Sigmoid colon (tissue), 7 donors: ENCODE measurements at places on chromosomes 4 and X. TPM values are rescaled to one million over a fixed set of nuclear protein-coding genes. Genes with fewer than 3 reads are reported as not detected.

Gene PWWP3B
- 0.54 TPM for total RNA-seq

DNA sequence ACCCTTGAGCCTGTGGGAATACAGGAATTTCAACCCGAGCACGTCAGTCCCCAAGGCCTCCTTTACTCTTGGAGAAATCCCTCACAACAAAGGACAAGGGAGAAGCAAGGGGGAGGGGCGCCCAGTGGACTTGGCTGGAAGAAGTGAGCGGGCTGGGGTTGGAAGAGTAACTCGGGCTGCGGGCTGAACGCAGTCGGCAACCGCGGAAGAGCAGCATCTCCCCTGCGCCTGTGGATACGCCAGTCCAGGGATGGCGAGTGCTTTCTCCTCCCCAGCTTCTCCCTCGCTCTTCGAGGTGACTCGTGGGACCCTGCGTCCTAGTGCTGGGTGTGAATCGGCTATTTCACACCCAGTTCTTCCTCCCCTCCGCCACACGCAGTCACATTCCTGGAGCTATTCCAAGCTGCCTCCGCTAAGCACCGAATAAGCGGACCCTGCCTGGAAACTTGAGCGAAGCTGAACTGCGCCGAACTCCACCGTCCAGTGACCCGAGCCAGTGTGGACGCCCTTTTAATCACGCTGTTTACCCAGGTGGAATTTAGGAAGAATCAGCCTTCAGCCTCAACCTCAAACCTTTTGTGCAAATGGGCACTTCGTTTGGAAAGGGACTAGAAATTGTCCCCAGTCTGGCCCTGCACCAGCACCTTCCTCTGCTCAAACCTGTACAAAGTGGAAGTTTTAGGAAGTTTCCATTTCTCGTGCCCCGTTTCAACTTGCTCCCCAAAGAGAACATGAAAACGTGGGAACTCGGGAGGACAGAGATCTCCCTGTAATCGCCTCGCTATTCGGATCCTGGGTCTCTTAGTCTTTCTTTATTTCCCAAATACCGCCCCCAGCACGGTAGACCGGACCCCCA is 64.3 kb upstream of the WDR17 start:
- no peaks in the 10 kb centered on the region for H3K27me3 ChIP-seq
- peak overlapping the region; percentile 68 for H3K4me3 ChIP-seq
- no peaks in the 10 kb centered on the region for H3K4me1 ChIP-seq
- H3K36me3 ChIP-seq = no peaks in the 10 kb centered on the region
- H3K27ac ChIP-seq = peak overlapping the region; percentile 85
- peak; percentile 87 for DNase-seq

Gene DACH2
- total RNA-seq = 0.16 TPM

Gene XAGE2
- total RNA-seq = not detected

DNA sequence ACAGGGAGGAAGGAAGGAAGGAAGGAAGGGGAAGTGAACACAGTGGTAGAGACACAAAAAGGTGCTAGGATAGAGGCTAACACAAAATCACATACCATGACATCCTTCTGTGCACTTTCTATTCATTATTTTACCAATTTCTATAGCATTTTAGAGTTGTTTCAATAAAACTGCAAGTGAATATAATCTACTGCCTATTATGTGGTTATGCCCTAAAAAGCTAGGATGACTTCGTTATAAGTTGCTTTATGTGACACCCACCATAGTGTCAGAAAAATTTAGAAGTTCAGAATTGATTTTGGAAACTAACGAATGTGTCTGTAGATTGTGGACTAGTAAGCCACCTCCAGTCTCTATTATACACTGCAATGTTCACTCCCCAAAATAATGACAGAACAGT is 59.4 kb upstream of the EDNRA start:
- no peaks in the 10 kb centered on the region for H3K27me3 ChIP-seq
- no peaks in the 10 kb centered on the region for H3K4me1 ChIP-seq
- DNase-seq = no peak
- H3K36me3 ChIP-seq = no peaks in the 10 kb centered on the region

DNA sequence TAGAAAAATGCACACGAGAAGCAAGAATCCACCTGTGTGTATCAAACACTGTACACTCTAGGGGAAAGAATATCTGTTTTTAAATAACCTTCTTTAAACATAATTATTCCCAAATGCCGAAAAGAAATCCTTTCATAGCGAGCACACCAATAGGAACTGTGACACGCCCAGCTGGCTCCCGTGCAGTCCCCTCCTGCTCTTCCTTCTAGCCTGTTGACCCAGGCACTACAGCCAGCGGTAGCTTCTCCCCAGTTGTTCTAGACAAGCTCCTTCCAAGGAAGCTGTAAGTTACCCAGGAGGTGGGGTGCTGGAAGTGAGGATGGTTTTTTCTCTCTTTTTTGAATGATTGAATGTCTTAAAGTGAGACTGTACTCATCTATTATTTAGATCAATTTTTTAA is 19.5 kb upstream of the NOCT start:
- H3K27ac ChIP-seq = no peak overlapping the region
- H3K27me3 ChIP-seq = no peaks in the 10 kb centered on the region
- no peaks in the 10 kb centered on the region for H3K36me3 ChIP-seq
- no peak overlapping the region for H3K4me3 ChIP-seq

Gene DNASE1L1
- total RNA-seq = 12.5 TPM

DNA sequence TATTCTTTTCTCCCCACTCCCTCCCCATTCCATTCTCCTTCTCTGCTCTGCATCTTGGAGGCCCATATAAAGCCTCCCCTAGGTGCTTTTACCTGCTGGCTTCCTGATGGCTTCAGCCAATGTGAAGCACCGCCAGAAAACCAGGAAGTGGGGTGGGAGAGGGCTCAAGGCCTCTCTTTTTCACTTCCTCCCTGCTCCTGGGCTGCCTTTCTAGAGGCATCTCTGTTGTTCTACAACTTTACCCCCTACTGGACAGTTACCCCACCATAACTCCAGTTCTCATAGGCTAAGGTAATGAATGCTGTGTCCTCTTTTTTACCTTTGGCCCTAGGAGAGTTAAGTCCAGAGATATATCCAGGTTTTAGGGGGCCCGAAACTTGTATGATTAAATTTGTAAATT is 62.4 kb upstream of the PPARGC1A start:
- H3K4me3 ChIP-seq = no peak overlapping the region
- no peaks in the 10 kb centered on the region for H3K36me3 ChIP-seq
- H3K27ac ChIP-seq = no peak overlapping the region
- no peaks in the 10 kb centered on the region for H3K4me1 ChIP-seq
- no peaks in the 10 kb centered on the region for H3K27me3 ChIP-seq
- DNase-seq = no peak

DNA sequence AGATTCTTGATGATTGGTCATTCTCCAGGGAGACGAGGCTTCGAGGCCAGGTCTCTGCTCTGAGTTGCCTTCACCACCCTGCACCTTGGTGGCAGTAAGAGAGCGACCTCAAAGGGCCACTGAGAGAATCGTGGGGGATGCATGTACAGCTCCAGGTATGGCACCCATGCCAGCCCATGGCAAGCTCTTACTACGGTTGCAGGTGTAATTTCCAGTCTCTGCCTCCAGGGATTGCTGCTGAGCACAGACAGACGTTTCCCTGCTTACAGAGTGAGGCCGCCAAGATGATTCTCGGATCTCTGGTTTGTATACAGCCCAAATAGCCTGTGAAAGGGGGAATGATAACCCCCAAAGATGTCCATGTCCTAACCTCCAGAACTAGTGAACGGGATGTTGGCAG is 16.3 kb upstream of the DRD5 start:
- no peak for DNase-seq
- H3K4me3 ChIP-seq = no peak overlapping the region
- H3K36me3 ChIP-seq = no peaks in the 10 kb centered on the region
- no peak overlapping the region for H3K27ac ChIP-seq

GRCh38 chrX:39627257-39627656 is 470.5 kb downstream of the BCOR start:
- H3K36me3 ChIP-seq = no peaks in the 10 kb centered on the region
- H3K27me3 ChIP-seq = no peaks in the 10 kb centered on the region
- DNase-seq = no peak
- H3K4me3 ChIP-seq = no peak overlapping the region
- H3K4me1 ChIP-seq = no peaks in the 10 kb centered on the region

Gene ADH6
- total RNA-seq = not detected

DNA sequence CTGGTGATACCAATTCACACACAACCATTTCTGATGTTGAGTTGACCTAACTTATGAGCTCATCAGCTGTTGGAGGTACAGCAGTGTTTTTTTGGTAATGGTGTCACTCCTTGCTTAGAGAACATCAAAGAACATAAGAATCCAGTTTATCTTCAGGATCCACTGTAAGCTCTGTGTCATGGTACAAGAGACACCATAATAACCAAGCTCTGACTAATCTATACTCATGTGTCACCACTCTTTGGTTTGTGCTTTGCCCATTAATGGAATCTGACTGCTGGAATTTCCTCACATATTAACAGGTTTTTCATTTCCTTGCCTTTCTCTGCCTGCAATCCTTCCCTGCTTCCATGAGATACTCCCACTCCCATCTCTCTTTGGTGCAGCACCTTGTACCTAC is 735.1 kb upstream of the LCORL start:
- no peaks in the 10 kb centered on the region for H3K36me3 ChIP-seq
- no peak overlapping the region for H3K27ac ChIP-seq
- no peak for DNase-seq
- no peak overlapping the region for H3K4me3 ChIP-seq

Gene WDR17
- total RNA-seq = 7.8 TPM

DNA sequence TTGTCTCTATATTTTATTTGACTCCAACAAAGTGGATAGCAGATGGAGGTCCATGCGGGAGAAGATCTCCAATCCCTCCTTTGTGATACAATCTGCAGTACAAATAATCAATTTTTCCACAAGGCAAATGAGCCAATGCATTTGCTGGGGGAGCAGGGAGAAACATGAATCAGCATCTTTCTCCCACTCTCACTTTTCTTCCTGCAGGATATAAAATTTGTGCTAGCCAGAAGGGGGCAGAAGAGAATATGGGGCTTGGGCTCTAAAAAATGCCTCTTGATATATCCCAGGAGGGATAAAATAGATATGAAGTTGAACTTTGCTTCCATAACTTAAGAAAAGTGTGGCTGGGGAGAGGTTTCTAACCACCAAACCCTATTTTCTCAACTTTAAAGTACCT is 38.3 kb upstream of the CWH43 start:
- H3K36me3 ChIP-seq = no peaks in the 10 kb centered on the region
- H3K27me3 ChIP-seq = no peaks in the 10 kb centered on the region
- no peak for DNase-seq
- H3K27ac ChIP-seq = no peak overlapping the region

GRCh38 chr4:39062094-39062769 is at the start of gene KLHL5:
Gene KLHL5, plus strand, starts transcription at chr4:39062232. Its CDS starts 421 bp downstream, at chr4:39062653.
- H3K27me3 ChIP-seq = no peaks in the 10 kb centered on the region
- no peak for DNase-seq
- H3K36me3 ChIP-seq = no peaks in the 10 kb centered on the region
- peaks cover 34% of the 10 kb centered on the region for H3K4me1 ChIP-seq

DNA sequence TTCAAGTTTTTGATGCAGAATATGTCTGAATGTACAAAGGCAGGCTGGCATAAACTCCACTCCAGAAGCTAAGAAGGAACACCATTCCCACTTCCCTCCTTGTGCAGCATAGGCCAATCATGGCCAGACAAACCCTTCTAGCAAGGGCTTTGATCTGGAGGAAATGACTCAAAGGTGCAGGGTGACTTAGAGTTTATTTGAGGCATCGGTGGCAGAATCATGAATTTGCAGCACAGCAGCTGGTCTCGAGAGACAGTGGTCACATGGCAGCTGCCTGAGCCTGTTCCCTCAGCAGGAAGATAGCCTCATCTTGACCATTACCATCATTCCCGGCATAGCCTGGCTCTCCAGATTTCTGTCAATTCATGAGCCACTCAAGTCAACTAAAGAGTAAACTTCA is 154.5 kb downstream of the ATP10D start:
- no peak overlapping the region for H3K27ac ChIP-seq
- H3K4me1 ChIP-seq = no peaks in the 10 kb centered on the region
- no peak overlapping the region for H3K4me3 ChIP-seq
- DNase-seq = no peak
- H3K36me3 ChIP-seq = no peaks in the 10 kb centered on the region

Gene BCAP31
- 62.0 TPM for total RNA-seq

Gene BMPR1B
- total RNA-seq = 2.2 TPM

- H3K4me1 ChIP-seq = peaks cover 38% of the 10 kb centered on the region
- no peaks in the 10 kb centered on the region for H3K27me3 ChIP-seq
- peak within 1 kb of the TSS; percentile 93 for H3K27ac ChIP-seq
- DNase-seq = peak; percentile 70
- H3K4me3 ChIP-seq = peak within 1 kb of the TSS; percentile 75
Observed at GRCh38 chr4:128287141-128287870, at the start of gene PGRMC2. Gene PGRMC2, minus strand, starts transcription at chr4:128287813. Its CDS starts 23 bp downstream, at chr4:128287790.

DNA sequence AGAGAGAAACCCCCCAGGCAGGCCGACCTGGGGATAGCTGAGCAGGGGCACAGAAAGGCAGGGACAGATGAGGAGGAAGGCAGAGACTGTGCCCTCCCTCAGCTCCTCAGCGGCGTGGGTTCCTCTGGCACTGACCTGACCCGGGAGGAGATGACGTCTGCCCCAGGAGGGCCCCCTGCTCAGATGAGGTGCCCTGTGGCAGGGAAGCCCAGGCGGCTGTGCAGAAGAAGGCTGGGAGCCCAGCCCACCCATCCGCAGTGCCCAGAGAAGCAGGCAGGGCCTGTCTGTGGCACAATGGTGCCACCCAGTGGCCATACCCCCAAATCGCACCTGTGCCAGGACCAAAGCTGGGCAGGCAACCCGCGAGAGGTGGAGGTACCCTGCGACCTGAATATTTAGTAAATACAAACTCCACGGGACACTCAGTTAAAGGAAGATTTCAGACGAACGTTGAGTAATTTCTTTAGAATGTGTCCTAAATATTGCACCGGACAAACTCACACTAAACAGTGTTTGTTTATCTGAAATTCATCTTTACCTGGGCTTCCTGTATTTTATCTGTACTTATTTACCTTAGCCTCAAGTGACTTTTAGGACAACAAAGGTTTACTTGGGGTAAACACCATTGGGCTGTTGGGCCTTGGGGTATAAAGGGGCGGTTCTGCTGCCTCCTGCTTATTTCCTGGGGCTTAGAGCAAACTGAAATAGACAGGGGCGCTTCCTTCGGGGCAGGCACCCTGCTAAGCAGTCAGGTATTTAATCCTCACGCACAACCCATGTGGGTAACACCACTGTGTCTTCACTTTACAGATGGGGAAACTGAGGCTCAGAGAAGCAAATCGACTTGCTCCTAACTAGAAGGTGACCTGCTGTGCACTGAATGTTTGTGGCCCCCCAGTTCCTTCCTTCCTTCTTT is 46.5 kb upstream of the HMX1 start:
- H3K4me1 ChIP-seq = no peaks in the 10 kb centered on the region
- peak; percentile 65 for DNase-seq
- no peak overlapping the region for H3K4me3 ChIP-seq
- no peak overlapping the region for H3K27ac ChIP-seq

DNA sequence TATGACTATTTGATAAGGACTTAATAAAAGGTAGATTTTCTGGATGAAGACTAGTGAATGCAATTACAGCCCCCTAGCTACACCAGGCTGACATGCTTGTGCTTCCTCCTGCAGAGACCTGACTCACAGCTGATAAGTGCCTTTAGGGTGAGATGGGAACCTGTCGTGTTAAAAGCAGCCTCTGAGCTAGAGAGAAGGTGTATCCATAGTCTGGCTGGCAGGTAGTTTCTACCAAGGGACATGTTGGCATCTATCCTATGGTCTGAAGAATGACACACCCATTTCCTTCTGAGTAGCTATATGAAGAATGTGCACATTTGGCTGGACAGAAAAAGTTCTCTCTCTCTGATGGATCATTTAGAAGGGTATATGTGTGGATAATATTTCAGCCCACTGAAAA is 64.1 kb downstream of the PARM1 start:
- no peak overlapping the region for H3K4me3 ChIP-seq
- DNase-seq = no peak
- H3K27me3 ChIP-seq = no peaks in the 10 kb centered on the region
- no peaks in the 10 kb centered on the region for H3K4me1 ChIP-seq
- H3K27ac ChIP-seq = no peak overlapping the region
